ENCODE measurements at places on chromosomes 11 and 22.

DNA sequence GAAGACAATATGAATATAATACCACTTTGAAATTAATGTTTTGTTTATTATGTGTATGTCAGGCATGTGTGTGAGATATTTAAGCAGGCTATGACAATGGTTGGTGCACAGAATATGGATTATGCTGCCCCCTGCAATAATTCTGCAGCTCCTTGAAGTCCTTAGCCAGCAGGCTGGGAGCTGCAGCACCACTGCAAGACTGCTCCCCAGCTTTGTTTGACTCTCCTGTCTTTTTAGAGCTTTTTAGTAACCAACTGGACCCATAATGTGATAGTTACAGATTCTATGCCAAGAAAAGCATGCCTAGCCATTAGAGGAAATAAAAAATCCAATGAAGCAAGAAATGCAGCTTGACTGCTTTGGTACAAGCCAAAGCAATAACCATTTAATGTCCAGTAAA is 535.1 kb downstream of the TMEM135 start:
- no peak for DNase-seq

DNA sequence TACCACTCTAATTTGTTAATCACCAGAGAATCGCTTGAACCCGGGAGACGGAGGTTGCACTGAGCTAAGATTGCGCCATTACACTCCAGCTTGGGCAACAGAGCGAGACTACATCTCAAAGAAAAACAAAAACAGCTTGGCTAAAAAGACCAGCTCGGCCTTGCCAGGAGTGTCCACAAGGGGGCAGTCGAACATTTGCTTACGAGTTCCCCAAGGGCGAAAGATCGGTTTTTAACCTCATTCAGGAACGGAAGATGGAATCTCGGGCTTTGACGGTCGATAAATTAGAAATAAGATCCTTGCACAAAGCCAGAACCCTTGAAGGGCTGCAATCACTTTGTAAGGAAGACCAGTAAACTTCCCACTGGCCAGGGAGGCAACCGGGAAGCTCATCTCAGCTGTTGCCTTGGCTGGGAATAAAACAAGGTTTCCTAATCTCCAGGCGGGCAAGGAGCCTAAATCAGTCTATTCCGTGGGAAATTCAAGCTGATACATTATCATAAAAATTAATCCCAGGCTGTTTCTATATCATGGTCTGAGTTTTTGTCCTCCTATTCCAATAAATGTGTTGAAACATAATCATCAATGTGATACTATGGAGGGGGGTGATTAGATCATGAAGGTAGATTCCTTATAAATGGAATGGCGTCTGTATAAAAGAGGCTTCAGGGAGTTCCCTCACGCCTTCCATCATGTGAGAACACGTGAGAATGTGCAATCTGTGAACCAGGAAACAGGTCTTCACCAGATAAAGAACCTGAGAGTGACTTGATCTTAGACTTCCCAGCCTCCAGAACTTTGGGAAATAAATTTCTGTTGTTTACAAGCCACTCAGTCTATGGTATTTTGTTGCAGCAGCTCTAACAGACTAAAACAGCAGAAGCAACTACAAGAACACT is 14.9 kb upstream of the SLC29A2 start:
- peak; percentile 89 for DNase-seq

DNA sequence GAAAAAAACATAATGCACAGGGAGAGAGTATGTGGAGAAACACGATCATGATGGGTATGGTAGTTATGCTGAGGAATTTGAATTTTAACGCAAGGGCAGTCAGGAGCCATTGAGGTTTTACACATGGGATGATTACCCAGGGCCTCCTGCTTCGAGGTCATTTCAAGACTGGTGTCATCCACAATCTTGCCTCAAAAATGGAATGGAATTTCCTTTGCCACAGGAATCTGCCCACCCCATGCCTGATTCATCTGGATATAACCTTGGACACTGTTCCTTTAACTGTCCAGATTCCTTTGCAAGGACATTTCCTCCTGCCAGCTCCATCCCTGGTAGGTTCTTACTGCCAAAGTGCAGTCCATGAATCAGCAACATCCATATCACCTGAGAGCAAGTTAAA is 655.9 kb upstream of the TENM4 start:
- no peak for DNase-seq

- DNase-seq: no peak
Observed at GRCh38 chr11:107777110-107777509, 65.3 kb upstream of the SLN start.

DNA sequence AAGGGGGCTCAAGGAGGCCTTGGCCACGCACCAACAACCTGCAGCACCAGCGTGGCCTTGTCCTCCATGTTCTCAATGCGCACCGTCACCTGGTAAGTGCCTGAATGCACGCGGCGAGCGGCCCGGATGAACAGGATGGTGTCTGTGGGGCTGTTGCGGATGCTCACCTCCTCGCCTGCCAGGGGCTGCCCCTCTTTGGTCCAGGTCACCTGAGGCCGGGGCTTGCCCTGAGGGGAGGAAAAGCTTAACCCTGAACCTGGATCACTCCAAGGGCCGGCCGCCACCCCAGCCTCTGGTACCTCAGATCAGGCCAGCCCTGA is 19.0 kb downstream of the MYBPC3 start:
- no peak for DNase-seq

GRCh38 chr22:19738664-19739447 is 15.5 kb downstream of the GP1BB start:
- DNase-seq: no peak

- DNase-seq: no peak
Observed at GRCh38 chr11:47489395-47489755, 40.4 kb upstream of the RAPSN start.

GRCh38 chr11:113091481-113091780 is 130.2 kb downstream of the NCAM1 start:
- DNase-seq: no peak

GRCh38 chr11:111044751-111045406 is 200.6 kb upstream of the POU2AF2 start:
- no peak for DNase-seq

DNA sequence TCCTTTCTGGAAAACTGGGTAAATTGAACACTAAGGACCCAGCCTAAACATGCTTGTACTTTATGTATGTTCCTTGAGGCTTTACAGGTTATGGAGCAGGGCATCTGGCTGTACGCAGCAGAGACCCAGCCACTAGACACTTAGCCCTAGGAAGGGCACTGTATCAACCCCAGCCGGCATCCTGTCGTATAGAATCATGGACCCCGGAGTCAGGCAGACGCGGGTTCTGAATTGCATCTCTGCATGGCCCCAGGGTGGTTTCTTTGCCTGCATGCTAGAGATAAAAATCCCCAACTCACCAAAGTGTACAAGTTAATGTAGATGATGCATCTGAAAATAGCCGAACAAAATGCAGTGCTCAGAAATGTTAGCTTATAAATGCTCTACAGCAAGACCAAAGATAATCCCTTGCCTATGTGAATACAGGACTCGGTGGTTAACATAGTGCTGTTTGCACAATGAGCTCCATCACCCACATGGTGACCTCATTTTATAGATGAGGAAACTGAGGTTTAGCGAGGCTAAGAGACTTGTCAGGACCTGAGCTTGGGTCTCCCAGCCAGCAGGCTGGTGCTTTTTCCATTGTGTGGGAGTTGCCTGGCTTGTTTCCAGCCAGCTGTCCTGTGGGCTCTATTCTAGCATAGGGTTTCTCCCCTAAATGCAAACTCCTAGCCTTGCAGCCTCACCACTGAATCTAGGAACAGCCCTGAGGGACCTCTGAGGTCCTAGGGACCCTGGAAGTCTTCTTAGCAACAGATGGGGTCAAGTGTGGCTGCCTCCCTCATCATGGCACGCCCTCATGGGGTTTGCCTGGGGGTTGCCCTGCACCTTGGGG is 7.3 kb downstream of the CD6 start:
- DNase-seq: peak; percentile 70

DNA sequence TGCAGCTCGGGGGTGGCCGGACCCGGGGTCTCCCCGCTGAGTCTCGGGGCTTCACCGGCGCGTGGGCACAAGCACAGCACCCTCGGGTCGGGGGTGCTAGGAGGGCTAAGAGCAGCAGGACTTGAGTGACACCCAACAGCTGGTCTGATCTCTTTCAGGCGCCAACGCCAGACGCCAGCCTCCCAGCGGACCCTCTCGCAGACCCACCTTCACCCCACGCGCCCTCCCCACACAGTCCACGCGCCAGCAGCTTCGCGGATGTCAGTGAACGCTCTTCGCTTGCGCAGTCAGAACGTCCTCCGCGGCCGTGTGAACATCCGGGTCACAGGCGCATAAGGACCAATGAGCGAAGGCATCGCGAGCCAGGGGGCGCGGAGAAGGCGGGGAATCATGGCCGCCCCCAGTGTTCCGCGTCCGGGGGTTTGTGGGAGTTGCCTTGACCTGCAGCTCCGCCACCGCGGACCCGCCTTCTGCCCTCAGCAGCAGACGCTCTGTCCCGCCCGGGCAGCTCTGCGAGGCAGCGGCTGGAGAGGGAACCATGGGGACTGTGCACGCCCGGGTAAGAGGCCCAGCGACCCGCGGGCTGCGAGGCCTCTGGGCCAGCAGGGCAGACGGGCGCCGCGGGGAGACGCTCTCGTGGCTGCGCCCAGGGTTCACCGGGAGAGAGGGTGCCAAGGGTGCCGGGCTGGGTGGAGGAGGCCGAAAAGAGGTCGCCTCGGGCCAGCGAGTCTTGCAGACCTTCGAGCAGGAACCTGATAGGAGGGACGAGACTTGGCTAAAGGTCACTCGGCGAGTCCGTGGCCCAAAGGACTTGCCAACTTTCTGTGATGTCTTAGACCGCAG is at the start of gene SAMM50:
Gene SAMM50 (plus strand): TSS at position 403 of the 843 bp plus-strand sequence. CDS start 136 bp downstream, at position 539.
- DNase-seq: peak; percentile 72

DNA sequence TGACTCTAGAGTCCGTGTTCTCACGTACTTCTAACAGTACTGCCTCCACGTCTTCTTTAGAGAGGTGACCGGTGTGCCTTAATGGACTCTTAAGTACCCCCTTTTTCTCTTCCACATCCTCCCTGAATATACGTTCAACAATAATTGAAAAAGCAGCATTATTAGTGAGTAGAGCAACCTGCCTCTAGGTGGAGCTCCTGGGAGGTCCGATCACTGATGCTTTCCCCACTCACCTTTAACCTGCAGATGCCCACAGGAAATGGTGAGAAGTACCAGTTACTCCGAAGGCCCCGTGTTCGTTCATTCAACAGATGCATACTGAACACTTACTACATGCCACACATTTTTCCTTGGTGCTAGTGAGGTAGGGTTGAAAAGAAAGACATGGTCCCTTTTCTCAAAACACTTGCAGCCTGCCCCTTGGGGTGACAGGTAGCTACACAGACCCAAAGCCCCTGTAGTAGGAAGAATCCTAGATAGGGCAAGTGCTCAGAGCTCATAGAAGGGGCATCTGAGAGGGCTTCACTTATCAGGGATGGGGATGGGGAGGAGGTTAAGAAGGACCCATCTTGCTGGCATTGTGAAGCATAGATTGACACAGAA is 72.7 kb downstream of the FEZ1 start:
- DNase-seq: no peak

GRCh38 chr11:76371170-76371569 is 9.8 kb downstream of the THAP12 start:
- no peak for DNase-seq

DNA sequence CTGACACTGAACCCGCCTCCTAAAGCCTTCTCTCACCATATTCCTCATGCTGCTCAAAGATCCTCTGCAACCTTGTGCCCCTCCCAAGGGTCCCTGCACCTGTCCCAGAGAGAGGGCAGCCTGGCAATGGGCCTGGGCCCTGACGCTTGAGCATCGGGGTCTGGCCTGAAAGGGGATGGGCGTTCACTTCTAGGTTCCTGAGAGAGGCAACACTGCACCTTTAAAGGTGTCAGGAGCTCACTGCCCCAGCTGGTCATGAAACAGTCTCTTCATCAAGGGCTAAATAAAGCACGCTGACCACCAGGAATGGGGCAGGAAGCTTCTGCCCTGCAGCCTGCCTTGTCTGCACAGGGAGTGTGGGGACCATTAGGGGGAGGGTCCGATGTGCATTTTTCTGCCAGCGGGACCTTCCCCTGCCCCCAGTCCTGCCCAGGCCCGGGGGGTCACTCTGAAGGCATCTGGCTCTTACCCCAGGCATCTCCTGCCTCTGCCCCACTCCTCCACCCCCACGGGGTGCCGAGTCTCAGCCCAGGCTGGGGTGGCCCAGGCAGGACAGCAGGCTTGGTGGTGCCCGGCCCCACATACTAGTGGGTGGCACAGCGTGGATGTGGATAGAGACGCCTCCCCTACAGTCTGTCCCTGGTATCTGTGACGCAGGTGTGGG is 3.5 kb downstream of the C11orf21 start:
- no peak for DNase-seq

DNA sequence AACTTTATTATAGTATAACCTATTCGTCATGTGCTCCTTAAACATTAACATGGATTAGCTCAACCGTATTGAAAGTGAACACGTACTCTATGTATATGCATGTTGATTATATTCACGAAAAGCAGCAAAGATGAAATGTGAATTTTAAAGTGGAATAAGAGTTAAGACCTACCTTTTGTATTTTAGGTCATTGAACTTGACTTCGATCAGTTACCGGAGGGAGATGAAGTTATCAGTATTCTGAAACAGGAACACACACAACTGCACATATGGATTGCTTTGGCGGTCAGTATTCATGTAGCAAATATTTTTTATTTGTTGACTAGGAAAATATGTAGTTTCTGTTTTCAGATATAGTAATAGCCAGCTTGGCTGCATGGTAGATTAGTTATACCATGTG is 1.4 kb downstream of the CTR9 start:
- DNase-seq: no peak

- no peak for DNase-seq
Observed at GRCh38 chr22:40203572-40203971, 25.8 kb downstream of the TNRC6B start.

- DNase-seq: no peak
Observed at GRCh38 chr11:6111673-6112072, 4.2 kb downstream of the OR56B4 start.

DNA sequence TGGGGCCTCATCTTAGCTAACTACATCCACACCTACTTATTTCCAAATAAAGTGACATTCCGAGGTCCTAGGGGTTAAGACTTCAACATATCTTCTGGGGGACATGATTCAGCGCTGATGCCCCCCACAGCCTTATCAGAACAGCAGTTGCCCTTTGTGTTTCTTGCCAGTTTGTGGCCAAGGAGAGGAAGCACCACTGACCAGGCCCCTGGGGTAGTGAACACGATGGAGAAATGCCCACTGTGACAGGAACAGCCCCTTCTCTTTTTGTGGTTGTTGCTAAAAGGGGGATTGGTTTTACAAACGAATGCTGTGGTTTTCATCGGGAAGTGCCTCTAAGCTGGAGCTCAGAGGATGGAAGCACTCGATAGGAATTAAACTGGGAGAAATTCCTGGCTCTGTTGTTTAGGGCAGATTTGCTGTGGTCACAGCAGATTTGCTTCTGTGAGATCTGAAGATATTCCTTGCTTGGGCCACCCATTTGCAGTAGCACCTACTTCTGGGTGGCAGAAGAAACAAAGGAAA is 88.8 kb downstream of the ABTB2 start:
- no peak for DNase-seq

GRCh38 chr11:126834573-126834972 is 166.0 kb downstream of the KIRREL3 start:
- DNase-seq: no peak

GRCh38 chr11:119974051-119974450 is 163.9 kb downstream of the TRIM29 start:
- DNase-seq: no peak

GRCh38 chr11:75667831-75668450 is 897 bp downstream of the MAP6 start:
- no peak for DNase-seq

- no peak for DNase-seq
Observed at GRCh38 chr22:45867906-45868555, 108.9 kb downstream of the WNT7B start.

- DNase-seq: no peak
Observed at GRCh38 chr11:30322191-30322590, 713 bp upstream of the ARL14EP start.

GRCh38 chr22:28426346-28427132 is 253.1 kb downstream of the TTC28 start:
- DNase-seq: no peak
